Stimulated activated CD4-positive, alpha-beta T cell treated with anti-CD3 and anti-CD28 coated beads, Interleukin-1b, Interleukin-23, amount 100 ng/mL, for 1 hour (primary cell): ENCODE measurements at places on chromosomes 16 and 17.

- DNase-seq = no peak
These were observed 760 bp downstream of the SLFN12L start for GRCh38 chr17:35536664-35537171.

DNA sequence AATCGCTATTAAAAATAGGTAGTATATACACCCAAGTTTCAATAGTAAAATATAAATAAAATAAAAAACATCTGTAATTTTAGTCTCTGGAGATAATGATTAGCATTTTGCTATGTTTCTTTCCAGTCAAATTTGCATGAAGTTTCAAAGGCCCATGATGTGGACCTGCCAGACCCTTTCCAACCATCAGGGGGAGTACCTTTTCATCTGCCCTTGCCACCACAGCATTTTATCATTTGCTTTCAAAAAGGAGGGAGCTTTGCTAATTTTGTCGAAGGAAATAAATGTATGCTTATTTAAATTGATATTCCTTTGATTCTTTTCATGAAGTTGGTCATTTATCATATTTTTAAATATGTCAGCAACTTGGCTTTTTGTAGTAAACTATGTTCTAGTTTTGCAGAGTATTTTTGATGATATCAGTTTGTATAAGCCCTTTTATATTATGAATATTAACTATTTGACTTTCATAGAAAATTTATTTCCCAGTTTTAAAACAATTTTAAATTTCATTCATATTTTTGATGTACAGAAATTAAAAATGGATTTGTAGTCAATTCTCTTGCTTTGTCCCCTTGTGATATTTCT is 115.2 kb upstream of the NETO2 start:
- DNase-seq = no peak

DNA sequence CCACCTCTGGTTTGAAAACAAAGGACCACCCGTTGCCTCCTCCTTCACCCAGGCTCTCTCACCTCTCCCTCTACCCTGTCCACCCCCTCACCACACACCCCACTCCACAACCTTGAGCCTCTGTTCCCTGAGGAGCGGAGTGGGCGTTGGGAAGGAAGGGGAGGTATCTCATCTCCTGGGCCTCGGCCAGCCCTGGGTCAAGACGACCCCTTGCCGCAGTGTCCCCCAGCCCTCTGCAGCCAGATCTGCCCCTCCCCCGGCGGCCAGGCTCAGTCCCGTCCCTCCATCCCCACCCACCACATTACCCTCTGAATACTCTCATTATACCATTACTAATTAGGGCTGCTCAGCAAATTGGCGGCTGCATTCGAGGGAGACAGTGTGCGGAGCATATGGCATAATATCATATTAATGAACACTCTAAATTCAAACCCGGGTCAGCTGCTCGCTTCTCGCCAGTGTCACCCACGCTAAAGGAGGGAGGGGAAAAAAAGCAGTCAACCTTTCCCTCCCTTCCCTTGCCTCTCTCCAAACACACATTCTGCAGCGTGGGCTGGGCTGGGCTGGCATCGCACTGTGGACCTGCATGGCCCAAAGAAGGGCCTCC is 123.2 kb upstream of the LHX1 start:
- no peak for DNase-seq

GRCh38 chr17:57689254-57689653 is 55.8 kb downstream of the CCDC182 start:
- no peak for DNase-seq

GRCh38 chr16:15857724-15858560 is 1.1 kb upstream of the MYH11 start:
- DNase-seq = no peak

DNA sequence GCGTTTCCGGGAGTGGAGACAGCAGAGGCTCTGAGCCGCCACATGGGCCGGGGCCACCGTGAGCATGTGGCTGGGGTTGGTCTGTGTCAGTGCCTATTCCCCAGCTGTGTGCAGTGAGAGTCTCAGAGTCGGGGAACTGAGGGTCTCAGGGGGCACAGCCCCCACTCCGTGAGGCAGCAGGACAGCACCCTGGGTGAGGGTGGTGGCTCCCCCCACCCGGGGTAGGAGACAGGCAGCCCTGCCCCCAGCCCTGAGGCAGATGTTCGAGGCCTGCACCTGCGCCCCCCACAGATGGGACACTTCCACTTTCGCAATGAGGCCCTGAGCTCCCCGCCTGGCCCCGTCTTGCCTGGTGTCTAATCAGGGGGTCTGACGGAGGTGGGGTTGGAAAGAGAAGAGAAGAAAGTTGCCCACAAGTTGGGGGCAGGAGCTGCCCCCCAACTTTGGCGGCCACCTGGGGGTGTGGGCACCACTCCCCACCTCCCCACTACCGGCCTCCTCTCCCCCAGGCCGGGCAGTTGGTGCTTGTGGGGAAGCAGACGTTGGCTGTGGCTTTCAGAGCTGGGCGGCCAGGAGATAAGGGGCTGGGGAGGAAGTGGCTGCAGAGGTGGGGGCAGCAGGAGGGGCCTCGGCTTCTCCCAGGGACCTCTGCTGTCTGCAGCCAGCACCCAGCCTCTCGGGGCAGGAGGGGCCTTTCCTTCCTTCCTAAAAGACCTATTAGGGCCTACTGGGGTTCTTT is 1.8 kb upstream of the CBFA2T3 start:
- no peak for DNase-seq

DNA sequence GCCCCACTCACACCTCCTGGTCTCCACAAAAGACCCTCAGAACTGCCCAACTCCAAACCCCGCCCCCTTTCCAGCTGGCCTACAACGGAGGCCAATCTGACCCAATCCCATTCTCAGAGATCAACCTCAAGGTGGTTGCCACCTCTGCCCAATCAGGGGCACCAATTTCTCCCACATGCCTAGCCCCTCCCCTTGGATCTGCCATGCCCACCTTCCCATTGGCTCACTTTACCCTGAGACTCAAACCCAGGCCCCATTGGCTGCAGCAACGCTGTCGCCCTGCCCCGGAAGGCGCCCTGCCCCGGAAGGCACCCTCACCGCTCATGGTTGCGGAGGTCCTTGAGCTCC is 10.6 kb downstream of the ZNF668 start:
- DNase-seq = no peak

DNA sequence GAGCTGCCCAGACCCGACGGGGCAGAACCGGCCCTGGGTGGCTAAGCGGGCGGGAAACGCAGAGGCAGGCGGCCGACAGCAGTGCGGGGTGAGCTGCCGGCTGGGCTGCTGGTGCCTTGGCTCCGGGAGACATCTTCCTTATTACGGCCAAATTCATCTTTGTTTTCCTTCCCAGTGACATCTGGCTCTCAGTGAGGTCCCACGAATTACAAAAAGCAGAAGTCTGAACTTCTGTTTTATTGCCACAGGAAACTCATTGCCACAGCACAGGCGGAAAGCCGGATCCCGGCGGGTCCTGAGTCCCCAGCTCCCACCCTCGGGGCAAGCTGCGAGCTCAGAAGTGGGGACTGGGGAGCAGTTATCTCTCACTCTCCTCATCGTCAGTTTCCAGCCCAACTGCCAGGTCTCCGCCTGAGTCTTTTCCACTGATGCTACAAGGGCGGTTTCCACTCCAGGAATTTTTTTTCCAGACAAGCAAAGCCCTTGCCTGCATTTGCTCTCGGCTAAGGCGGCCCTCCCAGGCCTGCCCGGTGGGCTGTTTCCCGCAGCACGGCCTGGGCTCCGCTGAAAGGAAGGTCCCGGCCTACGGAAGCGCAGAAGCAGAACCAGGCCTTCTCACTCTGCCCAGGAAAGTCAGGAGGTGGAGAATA is 40.3 kb downstream of the CBFA2T3 start:
- DNase-seq = no peak

- DNase-seq = no peak
These were observed 6.2 kb downstream of the WDR45B start for GRCh38 chr17:82642022-82642421.

- no peak for DNase-seq
These were observed 507.1 kb downstream of the WWOX start for GRCh38 chr16:78606545-78606944.

DNA sequence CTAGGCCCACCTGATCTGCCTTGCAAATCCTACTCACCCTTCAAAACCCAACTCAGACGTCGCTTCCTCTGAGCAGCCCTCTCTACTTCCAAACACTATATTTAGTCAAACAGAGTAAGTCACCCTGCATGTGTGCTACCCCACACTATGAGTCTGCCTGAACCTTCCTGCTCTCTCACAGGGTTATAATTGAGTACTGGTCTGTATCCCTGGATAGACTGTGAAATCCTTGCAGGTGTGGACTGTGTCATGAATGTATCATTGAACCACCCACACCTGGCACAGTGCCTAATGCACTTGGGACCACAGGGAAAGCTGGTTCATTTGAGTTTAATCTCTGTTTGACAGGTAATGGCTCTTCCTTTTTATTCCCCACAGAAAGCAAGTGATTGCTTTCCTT is 3.4 kb downstream of the FBXO39 start:
- no peak for DNase-seq

DNA sequence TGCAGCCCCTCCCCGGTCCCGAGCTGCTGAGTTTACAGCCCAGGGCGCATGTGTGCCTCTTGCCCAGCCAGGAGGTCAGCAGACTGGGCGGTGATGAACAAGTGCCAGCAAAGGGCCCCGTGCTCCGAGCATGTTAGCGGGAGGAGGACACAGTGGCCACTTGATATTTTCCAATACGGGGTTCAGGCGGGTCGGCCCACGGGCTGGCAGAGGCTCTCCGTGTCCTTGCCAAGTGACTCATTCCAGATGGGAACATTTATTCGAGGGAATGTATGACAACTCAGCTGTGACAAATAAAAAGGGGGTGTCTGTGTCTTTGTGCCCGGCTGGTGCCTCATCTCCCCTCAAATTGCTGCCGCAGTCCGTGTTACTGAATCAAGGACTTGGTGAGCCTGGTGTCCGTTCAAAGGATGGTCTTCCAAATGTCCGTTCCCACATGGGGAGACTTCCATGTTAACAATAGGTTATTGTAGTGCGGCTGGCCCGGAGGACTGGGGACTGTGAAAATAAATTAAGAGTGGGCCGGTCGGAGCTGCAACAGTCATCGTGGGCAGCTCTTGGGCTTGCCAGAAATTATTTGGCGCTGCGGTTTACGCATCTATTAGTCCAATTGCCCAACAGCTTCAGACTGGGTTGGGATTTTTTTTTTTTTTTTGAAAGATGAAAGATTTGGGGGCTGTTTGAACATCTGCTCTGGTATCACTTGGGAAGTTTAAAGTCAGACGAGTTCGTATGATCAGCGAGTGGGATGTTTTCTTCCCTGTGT is 174.0 kb upstream of the CIBAR2 start:
- no peak for DNase-seq

- no peak for DNase-seq
These were observed 76.7 kb downstream of the SLC39A11 start for GRCh38 chr17:73015722-73016276.

DNA sequence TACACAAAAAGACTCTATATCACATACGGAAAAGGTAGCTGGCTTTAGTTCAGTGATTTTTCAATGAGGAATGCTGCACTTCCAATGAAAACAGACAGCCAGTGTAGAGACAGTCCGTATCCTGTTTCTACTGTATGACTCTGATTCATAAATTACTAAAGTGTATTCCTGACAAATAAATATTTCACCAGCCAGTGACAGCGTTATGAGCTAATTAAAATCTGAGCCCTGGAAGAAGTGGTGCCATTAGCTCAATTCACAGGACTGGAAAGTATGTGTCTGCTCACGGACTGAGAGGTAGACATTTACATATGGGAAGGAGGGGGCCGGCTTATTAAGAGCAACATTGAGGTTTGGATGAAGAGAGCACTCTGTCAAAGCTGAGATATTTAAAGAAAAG is 207.9 kb upstream of the RBFOX1 start:
- no peak for DNase-seq
